ENCODE measurements at places on chromosomes 5 and 9. TPM values are rescaled to one million over a fixed set of nuclear protein-coding genes. Genes with fewer than 3 reads are reported as not detected.

WDR41 gene
- total RNA-seq: 28.3 TPM

- DNase-seq: no peak
Observed at GRCh38 chr9:14323985-14324650, 10.2 kb upstream of the NFIB start.

DNA sequence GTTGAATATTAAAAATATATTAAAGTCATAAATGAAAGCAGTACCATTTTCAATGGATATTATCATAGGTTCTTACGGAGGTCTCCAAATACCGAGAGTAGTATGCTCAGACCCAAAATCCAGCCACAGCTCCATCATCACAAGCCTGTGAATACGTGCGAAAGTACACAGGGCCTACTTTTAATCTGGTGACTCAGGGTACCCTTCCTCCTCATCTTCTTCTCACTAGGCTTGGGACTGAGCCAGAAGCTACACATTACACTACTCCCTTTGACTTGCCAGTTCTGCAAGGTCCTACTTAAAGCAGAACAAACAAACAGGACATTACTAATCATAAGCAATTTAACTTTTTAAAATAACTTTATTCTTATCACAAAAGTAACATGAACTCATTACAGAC lies 7.6 kb upstream of the RIC1 start:
- no peak for DNase-seq

DNA sequence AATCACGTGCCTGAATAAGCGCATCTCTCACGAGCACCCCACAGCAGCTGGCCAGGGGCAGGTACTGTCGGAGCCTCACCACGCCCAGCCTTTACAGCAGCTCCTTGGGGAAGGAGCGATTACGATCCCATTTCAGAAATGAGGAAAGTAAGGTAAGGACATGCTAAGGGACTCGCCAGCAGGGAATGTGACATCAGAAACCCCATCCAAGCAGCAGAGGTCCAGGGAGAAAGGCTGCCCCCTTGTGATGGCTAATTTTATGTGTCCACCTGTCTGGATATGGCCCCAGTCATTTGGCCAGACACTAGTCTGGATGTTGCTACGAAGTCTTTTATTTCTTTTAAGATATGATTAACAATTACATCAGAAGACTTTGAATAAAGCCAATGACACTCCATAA lies 77.3 kb downstream of the UBE2QL1 start:
- DNase-seq: no peak

- DNase-seq: no peak
Observed at GRCh38 chr9:123265833-123266232, 2.6 kb downstream of the STRBP start.

DNA sequence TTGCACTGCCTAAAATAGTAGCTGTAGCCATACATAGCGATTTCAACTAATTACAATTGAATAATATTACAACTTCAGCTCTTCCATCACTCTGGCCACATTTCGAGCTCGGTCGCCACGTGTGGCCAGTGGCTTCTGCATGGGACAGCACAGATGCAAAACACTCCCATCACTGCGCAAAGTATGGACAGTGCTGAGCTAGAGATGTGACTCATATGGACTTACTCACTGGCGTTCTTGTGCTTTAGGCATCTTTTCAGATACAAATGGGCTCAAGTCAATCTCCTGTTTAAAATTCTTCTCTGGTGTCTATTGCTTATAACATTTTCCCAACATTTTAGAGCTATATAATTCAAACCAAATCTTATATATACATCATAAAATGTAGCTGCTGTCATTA lies 222.7 kb downstream of the ELAVL2 start:
- DNase-seq: no peak

GRCh38 chr5:147169399-147169798 lies 65.4 kb upstream of the STK32A start:
- DNase-seq: no peak

DNA sequence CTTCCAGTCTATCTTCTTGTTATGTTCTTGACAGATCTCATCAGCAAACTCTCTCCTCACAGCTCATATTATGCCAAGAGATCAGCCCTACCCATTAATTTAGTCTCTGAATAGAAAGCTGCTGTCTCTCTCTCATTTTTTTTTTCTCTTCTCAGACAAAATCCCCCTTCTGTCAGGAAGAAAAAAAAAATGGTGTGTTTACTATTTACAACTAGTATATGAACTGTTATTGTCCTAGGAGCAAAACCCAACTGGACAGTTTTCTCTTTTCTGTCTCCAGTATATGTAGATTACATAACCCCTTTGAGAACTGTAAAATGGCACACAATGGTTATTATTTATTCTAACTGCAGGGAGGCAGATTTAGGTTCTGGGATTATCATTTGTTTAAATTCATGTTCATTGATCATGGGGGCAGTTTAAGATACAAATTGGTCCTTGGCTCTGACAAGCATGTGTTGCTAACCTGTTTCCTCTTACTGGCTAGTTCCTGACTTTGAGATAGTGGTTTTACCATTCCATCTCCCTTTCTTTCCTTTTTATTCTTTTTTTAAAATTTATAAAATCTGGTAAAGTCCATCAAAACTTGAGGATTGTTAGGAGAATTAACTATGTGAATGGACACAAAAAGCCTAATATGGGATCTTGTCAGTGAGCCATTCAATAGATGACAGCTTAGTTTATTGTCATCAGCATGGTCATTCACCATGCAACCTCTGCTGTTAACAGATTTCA lies 210.0 kb upstream of the PAPPA start:
- DNase-seq: no peak

DNA sequence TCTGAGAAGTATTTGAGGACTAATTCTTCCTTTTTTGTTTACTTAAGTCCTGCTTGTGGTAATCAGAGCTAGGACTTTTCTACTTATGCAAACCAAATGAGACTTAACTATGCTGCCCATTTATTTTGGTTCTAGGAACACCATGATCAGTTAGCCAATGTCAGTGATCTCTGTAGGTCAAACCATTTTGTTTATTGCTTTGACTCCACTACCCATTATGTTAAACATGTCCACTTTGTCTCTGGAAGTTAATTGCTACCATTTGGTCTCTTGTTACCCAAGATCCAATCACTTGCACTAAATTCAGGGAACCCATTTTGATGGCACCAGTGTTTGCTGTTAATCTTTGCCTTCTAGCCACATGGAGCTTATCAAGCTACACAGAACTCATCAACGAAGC lies 161.9 kb downstream of the CCDC171 start:
- DNase-seq: no peak

GRCh38 chr9:93257808-93258331 lies 73.9 kb downstream of the WNK2 start:
- DNase-seq: peak; percentile 62
